Suprapubic skin (tissue), 4 donors: ENCODE measurements at places on chromosomes 1 and 21.

GRCh38 chr1:180863158-180863775 lies 49.4 kb upstream of the KIAA1614 start:
- no peak overlapping the region for H3K27ac ChIP-seq
- no peaks in the 10 kb centered on the region for H3K4me1 ChIP-seq
- peaks cover 16% of the 10 kb centered on the region for H3K36me3 ChIP-seq

DNA sequence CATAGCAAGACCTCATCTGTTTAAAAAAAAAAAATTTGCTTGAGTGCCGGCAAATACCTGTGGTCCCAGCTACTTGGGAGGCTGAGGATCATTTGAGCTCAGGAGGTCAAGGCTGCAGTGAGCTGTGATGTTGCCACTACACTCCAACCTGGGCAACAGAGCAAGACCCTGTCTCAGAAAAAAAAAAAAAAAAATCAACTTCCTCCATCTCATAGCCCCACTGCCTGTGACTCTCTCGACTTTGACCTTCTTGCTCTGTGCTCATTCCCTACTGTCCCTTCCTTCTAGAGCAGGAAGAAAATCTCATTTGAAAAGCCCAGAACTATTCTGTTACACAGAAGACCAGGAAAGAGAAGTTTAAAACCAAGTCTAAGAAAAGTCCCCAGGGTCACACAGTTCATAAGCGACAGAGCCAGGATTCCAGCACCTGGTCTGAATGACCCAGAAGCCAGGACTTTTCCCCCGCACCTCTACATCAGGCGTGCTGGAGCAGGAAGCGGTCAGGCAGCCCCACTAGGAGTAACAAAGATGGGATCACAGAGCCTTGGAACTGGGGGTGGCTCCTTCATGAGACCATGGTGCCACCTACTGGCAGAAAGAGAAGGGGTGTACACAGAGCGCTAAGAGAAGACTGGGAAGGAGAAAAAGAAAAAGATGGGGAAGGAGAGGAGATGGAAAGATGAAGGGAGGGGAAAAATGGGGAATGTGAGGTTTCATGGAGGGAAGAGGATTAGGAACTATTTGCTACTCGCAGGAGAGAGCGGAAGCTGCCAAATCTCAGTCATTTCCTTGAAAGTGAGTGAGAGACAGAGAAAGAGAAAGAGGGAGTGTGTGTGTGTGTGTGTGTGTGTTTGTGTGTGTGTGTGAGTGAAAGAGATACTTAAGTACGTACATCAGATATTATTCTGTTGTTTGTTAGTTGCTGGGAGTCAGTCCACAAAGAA lies 3.1 kb upstream of the P3R3URF start:
- no peaks in the 10 kb centered on the region for H3K36me3 ChIP-seq
- no peaks in the 10 kb centered on the region for H3K27me3 ChIP-seq
- peaks cover 55% of the 10 kb centered on the region for H3K4me1 ChIP-seq
- no peak for DNase-seq

DNA sequence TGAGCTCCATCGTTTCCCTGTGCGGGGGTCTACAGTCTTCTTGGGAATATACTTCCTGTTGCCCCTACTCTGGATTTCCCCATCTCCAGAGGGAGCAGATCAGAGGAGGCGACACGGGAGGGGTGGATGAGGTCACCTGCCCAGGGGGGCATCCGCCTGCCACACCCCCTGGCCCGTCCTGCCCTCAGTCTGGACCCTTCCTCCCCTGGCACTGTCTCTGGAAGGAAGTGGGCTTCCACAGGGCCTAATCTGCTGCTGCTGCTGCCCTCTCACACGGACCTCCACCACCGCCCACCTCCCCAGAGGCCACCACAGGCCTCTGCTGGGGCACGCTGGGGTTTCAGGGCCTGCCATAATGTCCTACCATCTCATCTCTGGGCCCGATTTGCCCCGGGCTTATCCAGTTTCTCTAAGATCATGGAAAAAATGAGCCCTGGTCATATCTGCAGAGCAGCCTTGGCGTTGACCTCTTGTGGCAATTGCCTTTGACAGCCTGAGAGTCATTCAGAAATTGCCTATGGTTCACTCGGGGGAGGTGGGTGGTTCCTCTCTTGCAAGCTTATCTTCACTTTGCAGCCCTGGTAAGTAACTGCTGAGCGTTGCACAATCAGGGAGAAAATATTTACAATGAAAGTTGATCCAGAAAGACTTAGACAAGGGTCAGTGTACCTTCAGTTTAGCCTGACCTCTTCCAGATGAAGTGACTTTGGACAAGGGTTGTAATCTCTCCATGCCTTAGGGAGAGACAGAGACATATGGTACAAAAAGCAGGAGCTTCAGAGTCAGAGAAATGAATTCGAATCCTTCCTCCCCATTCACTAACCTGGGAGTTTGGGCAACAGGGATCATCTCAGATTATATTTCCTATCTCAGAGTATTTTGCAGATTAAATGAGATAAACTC lies 252.4 kb downstream of the TOMM20 start:
- H3K4me3 ChIP-seq: no peak overlapping the region
- H3K4me1 ChIP-seq: peaks cover 23% of the 10 kb centered on the region
- no peaks in the 10 kb centered on the region for H3K36me3 ChIP-seq
- no peak for DNase-seq

GRCh38 chr1:246775531-246776385 lies 51.5 kb downstream of the SCCPDH start:
- H3K36me3 ChIP-seq: peaks cover 22% of the 10 kb centered on the region
- H3K4me1 ChIP-seq: no peaks in the 10 kb centered on the region
- H3K4me3 ChIP-seq: no peak overlapping the region

- H3K27me3 ChIP-seq: no peaks in the 10 kb centered on the region
- H3K4me3 ChIP-seq: no peak overlapping the region
- no peak overlapping the region for H3K27ac ChIP-seq
- H3K4me1 ChIP-seq: peaks cover 10% of the 10 kb centered on the region
- no peaks in the 10 kb centered on the region for H3K36me3 ChIP-seq
Measured at GRCh38 chr21:31176080-31176551, 137.8 kb upstream of the KRTAP19-8 start.

- peaks cover 71% of the 10 kb centered on the region for H3K4me1 ChIP-seq
- no peaks in the 10 kb centered on the region for H3K36me3 ChIP-seq
- H3K27ac ChIP-seq: peak overlapping the region; percentile 99
- H3K4me3 ChIP-seq: peak overlapping the region; percentile 94
Measured at GRCh38 chr1:26697978-26698849, 2.4 kb downstream of the ARID1A start.

- no peak overlapping the region for H3K4me3 ChIP-seq
- H3K4me1 ChIP-seq: peaks cover 4% of the 10 kb centered on the region
- no peaks in the 10 kb centered on the region for H3K27me3 ChIP-seq
- no peak overlapping the region for H3K27ac ChIP-seq
Measured at GRCh38 chr1:41976671-41977070, 57.9 kb upstream of the HIVEP3 start.

DNA sequence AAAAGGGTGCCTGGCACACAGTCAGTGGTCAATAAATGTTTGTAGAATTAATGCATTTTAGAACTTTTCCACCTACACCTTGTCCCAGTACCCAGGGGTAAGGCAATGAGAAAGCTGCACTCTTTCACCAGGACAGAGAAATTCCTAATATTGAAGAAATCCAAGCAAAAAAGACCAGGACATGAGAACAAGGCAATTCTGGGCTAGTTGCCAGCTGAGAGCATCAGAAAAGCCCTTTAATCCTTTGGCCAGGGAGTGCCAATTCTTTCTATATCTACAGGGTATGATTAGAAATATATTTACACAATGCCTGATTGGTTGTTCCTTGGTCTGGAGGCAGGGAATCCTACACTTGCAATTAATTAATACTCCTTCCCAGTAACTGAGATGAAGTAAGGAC lies 492.4 kb upstream of the NFIA start:
- no peak overlapping the region for H3K27ac ChIP-seq
- DNase-seq: no peak
- H3K27me3 ChIP-seq: no peaks in the 10 kb centered on the region
- no peak overlapping the region for H3K4me3 ChIP-seq
- no peaks in the 10 kb centered on the region for H3K4me1 ChIP-seq

DNA sequence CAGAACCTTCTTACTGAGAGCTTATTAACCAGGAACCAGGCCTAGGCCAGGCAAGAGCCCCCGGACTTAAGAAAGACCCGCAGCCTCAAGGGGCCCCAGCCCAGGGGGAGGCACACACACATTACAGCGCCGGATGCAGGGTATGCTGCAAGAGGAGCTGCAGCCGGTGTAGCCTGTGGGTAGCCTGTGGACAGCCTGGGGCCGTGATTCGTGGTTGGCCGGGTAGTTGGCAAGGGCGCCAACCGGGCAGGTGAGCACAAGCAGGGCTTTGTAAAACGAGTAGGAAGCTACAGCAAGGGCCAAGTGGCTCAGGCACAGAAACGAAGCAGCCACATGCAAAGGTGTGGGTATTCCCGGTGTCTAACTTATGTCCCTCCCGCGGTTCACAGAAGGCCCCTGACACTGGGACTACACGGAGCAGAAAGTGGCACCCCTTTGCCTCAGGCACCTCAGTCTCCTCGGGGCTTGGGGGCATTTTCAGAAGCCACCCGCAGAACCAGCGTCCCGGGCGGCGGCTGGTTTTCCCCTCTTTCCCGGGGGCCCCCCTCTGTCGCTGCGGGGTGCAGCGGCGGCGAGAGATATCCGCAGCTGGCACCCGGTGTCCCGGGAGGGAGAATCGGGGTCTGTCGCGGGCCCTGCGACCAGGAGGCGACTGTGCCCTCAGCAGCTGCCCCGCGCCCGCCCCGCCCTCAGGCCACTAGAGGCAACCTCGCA lies 40.8 kb downstream of the KIAA1614 start:
- peak overlapping the region; percentile 83 for H3K27ac ChIP-seq
- no peaks in the 10 kb centered on the region for H3K27me3 ChIP-seq
- peak overlapping the region; percentile 58 for H3K4me3 ChIP-seq
- H3K4me1 ChIP-seq: peaks cover 54% of the 10 kb centered on the region

GRCh38 chr21:35777081-35777480 lies 283.2 kb downstream of the SETD4 start:
- DNase-seq: no peak
- H3K27me3 ChIP-seq: no peaks in the 10 kb centered on the region
- no peak overlapping the region for H3K4me3 ChIP-seq
- H3K36me3 ChIP-seq: no peaks in the 10 kb centered on the region

- H3K36me3 ChIP-seq: no peaks in the 10 kb centered on the region
- DNase-seq: no peak
- H3K27me3 ChIP-seq: no peaks in the 10 kb centered on the region
- H3K4me1 ChIP-seq: peaks cover 4% of the 10 kb centered on the region
Measured at GRCh38 chr1:185813401-185813979, 79.3 kb downstream of the HMCN1 start.

- H3K4me3 ChIP-seq: no peak overlapping the region
- peak overlapping the region; percentile 92 for H3K27ac ChIP-seq
- DNase-seq: no peak
- no peaks in the 10 kb centered on the region for H3K36me3 ChIP-seq
- peaks cover 82% of the 10 kb centered on the region for H3K4me1 ChIP-seq
Measured at GRCh38 chr1:1431845-1432273, 3.6 kb upstream of the VWA1 start.

- no peaks in the 10 kb centered on the region for H3K27me3 ChIP-seq
- no peak overlapping the region for H3K27ac ChIP-seq
- no peak for DNase-seq
- H3K36me3 ChIP-seq: peaks cover 1% of the 10 kb centered on the region
- no peaks in the 10 kb centered on the region for H3K4me1 ChIP-seq
Measured at GRCh38 chr1:54080598-54081049, 27.2 kb downstream of the TCEANC2 start.

- no peak overlapping the region for H3K27ac ChIP-seq
- DNase-seq: no peak
- peaks cover 47% of the 10 kb centered on the region for H3K36me3 ChIP-seq
- H3K27me3 ChIP-seq: no peaks in the 10 kb centered on the region
Measured at GRCh38 chr1:19329188-19329587, 17.1 kb downstream of the SLC66A1 start.

DNA sequence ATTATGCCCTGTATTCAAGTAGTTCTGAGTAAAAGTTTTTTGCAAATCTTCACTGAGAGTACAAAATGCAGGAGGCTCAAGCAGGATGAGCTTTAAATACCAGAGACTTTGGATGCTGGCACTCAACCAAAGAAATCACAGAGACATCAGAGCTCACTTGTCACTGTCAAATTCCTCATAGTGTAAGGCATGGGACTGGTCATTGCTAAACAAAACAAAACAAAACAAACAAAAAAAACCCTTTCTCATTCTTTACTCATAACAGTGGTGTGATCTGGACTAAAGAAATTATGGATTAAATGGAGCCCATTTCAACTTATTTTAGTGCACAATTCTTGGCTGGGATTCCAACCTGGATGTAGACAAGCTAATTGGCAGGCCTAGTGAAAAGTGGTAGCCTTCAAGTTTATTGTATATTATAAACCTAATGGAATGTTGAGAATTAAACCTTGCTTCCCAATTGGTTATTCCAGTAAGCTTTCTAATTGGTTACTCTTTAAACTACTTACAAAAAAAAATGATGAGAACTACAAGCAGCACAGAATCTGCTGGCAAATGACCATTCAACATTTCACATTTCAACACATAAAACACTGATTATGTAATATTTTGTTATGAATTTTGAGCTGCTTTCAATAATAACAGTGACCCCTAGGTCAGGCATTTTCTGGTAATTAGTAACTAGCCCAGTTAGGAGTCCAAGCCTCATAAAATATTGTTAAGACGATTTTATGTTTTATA lies 30.6 kb upstream of the NEK7 start:
- no peaks in the 10 kb centered on the region for H3K27me3 ChIP-seq
- DNase-seq: no peak
- no peaks in the 10 kb centered on the region for H3K4me1 ChIP-seq
- no peak overlapping the region for H3K27ac ChIP-seq
- H3K4me3 ChIP-seq: no peak overlapping the region

DNA sequence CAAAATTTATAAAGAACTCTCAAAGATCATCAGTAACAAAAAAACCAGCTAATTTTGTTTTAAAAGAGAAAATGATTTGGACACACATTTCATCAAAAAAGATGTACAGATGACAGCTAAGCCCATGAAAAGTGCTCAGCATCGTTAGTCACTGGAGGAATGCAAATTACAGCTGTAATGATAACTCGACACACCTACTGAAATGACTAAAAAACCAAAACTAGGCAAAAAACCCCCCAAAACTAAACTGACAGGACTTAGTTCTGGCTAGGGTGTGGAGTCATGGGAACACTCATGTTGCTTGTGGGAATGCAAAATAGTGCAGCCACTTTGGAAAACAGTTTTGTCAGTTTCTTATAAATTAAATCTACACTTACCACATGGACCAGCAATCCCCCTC lies 59.5 kb downstream of the CNIH3 start:
- DNase-seq: no peak
- H3K27ac ChIP-seq: no peak overlapping the region
- no peaks in the 10 kb centered on the region for H3K4me1 ChIP-seq
- H3K36me3 ChIP-seq: no peaks in the 10 kb centered on the region
- H3K27me3 ChIP-seq: no peaks in the 10 kb centered on the region

- H3K4me3 ChIP-seq: no peak overlapping the region
- no peaks in the 10 kb centered on the region for H3K4me1 ChIP-seq
- no peaks in the 10 kb centered on the region for H3K27me3 ChIP-seq
- DNase-seq: no peak
- no peak overlapping the region for H3K27ac ChIP-seq
Measured at GRCh38 chr1:187027253-187027652, 198.5 kb downstream of the PLA2G4A start.

- no peaks in the 10 kb centered on the region for H3K27me3 ChIP-seq
- H3K27ac ChIP-seq: no peak overlapping the region
- peaks cover 28% of the 10 kb centered on the region for H3K4me1 ChIP-seq
- H3K36me3 ChIP-seq: no peaks in the 10 kb centered on the region
Measured at GRCh38 chr1:52725903-52726264, 369 bp upstream of the ZYG11B start.

GRCh38 chr1:182410620-182411273 lies 10.3 kb upstream of the TEDDM1 start:
- no peak overlapping the region for H3K27ac ChIP-seq
- H3K36me3 ChIP-seq: no peaks in the 10 kb centered on the region
- no peak for DNase-seq
- H3K4me3 ChIP-seq: no peak overlapping the region
- H3K27me3 ChIP-seq: peaks cover 14% of the 10 kb centered on the region
- peaks cover 2% of the 10 kb centered on the region for H3K4me1 ChIP-seq
